ENCODE measurements at places on chromosomes 13 and 19.
A peak's percentile ranks its signal among the peaks of the same experiment; 100 is the strongest.

GRCh38 chr19:57800696-57801095 lies 14.0 kb downstream of the ZNF552 start:
- no peak for DNase-seq

DNA sequence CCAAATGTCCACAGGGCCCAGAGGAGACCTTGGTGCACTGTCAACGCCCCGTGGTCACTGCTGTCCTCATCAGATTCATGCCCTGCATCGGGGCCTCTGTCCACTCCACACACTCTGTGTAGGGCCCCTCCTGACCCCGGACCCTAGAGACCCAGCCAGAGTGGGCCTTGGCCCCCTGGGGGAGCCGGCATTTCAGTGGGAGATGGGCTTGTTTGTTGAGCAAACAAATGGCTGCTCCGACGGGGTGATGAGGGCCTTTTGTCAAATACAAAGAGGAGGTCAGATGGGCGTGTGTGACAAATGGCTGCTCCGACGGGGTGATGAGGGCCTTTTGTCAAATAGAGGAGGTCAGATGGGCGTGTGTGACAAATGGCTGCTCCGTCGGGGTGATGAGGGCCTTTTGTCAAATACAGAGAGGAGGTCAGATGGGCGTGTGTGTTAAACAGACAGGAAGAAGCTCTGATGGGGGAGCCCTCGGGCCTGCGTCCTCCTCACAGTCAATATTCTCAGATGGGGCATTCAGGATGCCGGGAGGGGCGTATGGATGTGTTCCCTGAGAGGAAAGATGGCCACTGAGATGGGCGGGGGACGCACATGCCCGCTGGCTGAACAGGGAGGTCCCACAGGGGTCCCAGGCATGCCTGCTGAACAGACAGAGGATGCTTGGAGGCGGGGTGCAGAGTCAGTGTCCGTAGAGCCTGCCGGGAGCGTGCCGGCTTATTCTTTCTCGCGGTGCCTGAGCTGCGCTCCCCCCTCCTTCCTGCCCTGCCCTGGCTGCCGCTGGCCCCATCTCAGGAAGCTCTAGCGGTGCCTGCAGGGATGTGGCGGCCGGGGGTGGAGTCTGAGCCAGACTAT lies 36.3 kb downstream of the SMIM24 start:
- no peak for DNase-seq

- peak; percentile 42 for DNase-seq
Observed at GRCh38 chr13:48159826-48160225, 64.9 kb upstream of the MED4 start.

GRCh38 chr13:100987948-100988347 lies 313.4 kb upstream of the TMTC4 start:
- DNase-seq = no peak

DNA sequence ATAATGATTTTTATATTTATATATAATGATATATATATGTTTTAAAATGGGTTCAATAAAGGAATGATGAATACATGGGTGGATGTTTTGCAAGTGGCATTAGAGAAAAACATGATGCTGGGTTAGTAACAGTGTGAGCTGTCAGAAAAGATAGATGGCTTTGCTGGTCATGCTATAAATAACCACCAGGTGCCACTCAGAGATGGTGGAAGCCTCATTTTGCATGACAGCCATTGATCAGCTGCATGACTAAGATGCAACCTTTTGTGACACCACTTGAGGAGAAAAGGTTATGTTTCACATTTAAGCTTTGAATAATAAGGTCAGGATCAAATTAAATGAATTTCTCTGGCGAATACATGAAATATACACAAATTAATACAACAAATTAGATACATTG lies 737.7 kb downstream of the PCDH9 start:
- no peak for DNase-seq

- no peak for DNase-seq
Observed at GRCh38 chr13:66407128-66407527, 823.0 kb downstream of the PCDH9 start.

GRCh38 chr13:112451512-112452379 lies 75.6 kb downstream of the SPACA7 start:
- no peak for DNase-seq

GRCh38 chr19:27738569-27739193 lies 1474.3 kb downstream of the UQCRFS1 start:
- no peak for DNase-seq

- no peak for DNase-seq
Observed at GRCh38 chr19:46191972-46192371, 37.6 kb upstream of the IGFL1 start.

- no peak for DNase-seq
Observed at GRCh38 chr19:33752018-33752800, 44.5 kb upstream of the KCTD15 start.

DNA sequence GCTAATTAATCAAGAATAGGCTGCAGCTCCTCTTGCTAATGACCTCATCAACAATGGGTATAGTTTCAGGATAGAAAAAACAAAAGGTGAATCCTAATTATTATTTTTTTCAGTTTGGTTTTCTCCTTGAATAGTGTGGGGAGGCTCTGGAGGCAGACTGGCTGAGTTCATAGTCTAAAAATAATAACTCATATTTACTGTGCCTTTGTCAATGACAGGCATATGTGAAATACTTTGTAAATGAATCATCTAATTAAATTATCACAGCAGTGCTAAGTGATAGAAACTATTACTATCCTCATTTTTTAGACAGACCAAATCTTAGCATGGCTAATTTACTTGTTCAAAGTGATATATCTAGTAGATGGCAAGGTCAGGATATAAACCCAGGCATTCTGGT lies 1261.0 kb upstream of the SLC10A2 start:
- no peak for DNase-seq

- no peak for DNase-seq
Observed at GRCh38 chr13:112902101-112902651, 66.8 kb upstream of the MCF2L start.

DNA sequence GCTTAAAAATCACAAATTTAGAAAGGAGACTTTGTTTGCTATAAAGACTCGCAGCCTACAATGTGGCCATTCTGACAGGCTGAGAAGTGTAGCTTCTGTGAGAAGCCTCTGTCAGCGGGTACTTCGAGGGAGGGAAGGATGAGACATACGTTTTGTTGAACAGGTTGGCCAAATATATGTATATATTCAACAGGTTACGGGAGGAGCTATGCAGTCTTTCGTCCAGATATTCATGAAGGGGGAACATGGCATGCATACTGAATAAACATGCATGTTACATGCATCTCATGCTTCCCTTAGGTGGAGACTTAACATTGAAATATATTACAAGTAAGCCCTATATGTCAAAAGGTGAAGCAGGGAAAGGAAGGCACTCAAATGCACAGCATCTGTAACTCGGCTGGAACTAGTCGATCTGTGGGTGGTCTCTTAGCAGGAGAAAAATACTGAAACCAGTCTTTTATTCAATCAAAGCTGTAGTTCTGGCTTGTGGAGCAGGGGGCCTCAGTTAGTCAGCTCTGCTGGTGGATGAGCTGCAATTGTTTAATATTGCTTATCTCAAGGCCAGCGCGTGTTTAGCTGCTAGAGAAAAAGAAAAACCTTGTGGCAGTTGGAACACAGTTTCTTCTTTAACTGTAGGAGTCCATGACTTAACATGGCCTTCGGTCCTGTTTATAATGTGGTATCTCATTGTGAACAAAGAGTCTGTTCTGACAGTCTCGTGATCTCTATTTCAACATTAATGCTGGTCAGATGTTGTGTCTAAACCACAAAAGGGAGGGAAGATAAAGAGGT lies 94.3 kb downstream of the FAM216B start:
- DNase-seq = no peak

DNA sequence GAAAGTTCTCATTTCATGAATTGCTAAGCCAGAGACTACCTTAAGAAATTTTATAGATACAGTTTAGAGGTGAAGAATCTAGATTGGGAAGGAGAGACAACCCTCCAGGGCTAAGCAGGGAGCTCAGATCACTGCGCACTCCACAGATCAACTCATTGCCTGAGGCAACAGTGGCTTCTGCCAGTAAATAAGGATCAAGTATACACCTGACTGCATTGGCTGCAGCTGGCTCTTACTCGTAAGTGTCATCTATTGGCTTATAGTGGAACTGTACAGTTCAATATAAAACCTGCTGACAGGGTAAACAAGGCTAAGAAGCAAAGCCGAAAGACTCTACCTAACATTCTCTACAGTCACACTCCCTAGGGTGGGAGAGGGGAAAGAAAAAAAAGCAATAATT lies 18.0 kb upstream of the C1QTNF9B start:
- DNase-seq = no peak

GRCh38 chr19:38744298-38744681 lies at the start of gene CAPN12:
Gene CAPN12 (minus strand): TSS chr19:38744474. CDS start chr19:38744165, 309 bp downstream.
- no peak for DNase-seq

GRCh38 chr19:45439190-45439568 lies 15.5 kb upstream of the ERCC1 start:
- no peak for DNase-seq

GRCh38 chr13:96728463-96728862 lies 265.8 kb downstream of the OXGR1 start:
- DNase-seq = no peak

DNA sequence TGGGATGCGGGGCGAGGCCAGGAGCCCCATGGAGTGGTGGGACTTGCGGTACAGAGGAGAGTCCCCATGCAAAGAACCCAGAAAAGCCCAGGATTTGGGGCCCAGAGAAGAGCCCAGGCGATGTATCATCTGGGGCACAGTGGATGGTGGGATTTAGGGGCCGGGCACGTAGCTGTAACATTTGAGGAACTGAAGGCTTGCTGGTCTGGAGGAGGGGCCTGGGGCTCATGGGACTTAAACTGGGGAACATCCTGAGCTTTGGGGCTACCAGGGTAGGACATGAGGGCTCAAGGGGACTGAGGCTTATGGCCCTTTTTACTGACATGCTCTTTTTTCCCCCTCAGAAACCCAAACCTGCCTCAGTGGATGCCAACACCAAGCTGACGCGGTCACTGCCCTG lies 13.5 kb downstream of the MED25 start:
- no peak for DNase-seq

DNA sequence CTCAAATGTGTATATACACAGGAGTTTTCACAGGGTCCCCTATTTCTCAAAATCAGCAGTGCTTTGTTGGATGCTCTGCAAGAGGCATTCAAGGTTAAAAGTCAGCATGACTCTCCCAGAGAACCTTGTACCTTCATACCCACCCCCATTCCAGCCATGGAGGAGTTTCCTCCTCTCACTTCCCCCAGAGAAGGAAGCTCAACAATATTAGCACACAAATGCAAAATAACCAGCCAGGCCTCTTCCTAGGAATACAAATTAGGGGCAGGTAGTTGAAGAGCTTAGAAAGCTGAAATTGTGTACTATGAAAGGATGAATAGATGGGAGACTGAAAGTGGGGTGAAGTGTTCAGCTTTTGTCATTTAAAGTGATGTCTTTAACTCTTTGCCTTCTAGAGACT lies 43.8 kb downstream of the SPRY2 start:
- no peak for DNase-seq

- no peak for DNase-seq
Observed at GRCh38 chr19:15843203-15843893, 27.9 kb upstream of the OR10H1 start.

- DNase-seq = no peak
Observed at GRCh38 chr19:6740589-6741343, 1.3 kb downstream of the TRIP10 start.

Data from DMS 273 treated with DMSO at 0.1 percent for 48 hours (cell line).